ENCODE measurements at places on chromosomes 2 and 18. TPM values are rescaled to one million over a fixed set of nuclear protein-coding genes. Genes with fewer than 3 reads are reported as not detected.

DNA sequence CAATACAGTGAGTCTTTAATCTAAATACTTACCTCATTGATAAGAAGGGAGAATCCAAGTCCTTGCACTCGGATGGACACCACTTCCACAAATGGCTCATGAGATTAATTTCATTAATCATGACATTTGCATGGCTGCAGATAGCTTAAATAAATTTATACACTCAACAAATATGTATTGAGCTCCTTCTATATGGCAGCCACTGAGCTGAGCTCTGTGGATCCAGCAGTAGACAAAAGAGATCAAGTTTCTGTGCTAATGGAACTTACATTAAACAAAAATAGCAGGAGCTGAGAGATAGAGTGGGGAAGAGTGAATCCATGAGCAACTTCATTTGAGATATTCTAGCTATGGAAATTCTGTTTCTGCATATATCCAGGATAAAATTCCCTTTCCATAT is 44.4 kb downstream of the RAB27B start:
- no peaks in the 10 kb centered on the region for H3K4me1 ChIP-seq
- H3K4me3 ChIP-seq: no peak overlapping the region
- no peak overlapping the region for H3K27ac ChIP-seq
- H3K36me3 ChIP-seq: no peaks in the 10 kb centered on the region
- DNase-seq: no peak

DNA sequence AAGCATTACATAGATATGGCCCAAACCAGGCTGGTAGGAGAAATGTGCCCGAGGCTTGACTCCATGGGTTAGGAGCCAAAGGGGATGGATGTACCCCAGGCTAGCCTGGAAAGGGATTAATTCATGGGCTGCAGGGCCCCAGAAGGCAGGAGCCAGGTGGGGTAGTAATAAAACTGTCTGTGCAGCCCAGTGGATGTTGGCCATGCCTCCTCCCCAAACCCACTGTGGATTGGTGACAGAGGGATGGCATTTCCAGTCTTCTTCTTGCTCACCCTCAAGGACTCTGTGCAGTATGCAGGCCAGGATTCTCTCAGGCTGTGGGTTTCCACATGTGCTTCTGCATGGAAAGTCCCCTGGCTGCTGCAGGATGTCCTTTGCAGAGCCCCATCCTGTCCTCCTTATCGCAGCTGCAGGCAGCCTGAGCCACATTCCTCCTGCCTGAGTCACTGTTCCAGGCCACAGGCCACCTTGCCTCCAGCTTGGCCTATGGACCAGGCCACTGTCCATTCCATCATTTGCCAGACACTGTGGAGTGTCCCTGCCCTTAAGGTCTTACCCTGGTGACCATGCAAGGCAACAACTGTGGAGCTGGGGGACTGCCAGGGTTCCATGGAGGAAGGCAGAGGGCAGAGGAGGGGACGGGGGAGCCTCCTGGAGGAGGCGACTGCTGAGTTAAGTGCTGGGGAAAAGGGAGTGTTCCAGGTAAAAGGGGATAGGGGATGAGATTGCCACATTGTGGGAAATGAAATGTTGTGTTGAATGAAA is 38.9 kb downstream of the INO80C start:
- no peak overlapping the region for H3K4me3 ChIP-seq
- peaks cover 56% of the 10 kb centered on the region for H3K4me1 ChIP-seq
- H3K27ac ChIP-seq: no peak overlapping the region

The UGT1A5 gene
- total RNA-seq: not detected

The CNTNAP5 gene
- total RNA-seq: not detected

The KRCC1 gene
- total RNA-seq: 62.7 TPM

The VWA3B gene
- total RNA-seq: not detected

All from SJSA1 (cell line).